Tibial nerve (tissue), 4 donors: ENCODE measurements at places on chromosomes 6 and 20. TPM values are rescaled to one million over a fixed set of nuclear protein-coding genes. Genes with fewer than 3 reads are reported as not detected.

REM1 gene
- 5.9 TPM for total RNA-seq

ANKS1A gene
- total RNA-seq = 48.6 TPM

PGC gene
- total RNA-seq = not detected

LRRN4 gene
- not detected for total RNA-seq

UBE3D gene
- total RNA-seq = 6.3 TPM

ASIP gene
- 1.4 TPM for total RNA-seq

ATXN1 gene
- total RNA-seq = 29.5 TPM

CDH22 gene
- total RNA-seq = 0.20 TPM

FAM217A gene
- not detected for total RNA-seq

GRCh38 chr6:71038711-71039344 is 82.0 kb upstream of the B3GAT2 start:
- no peak overlapping the region for H3K4me3 ChIP-seq
- no peak overlapping the region for H3K27ac ChIP-seq
- no peaks in the 10 kb centered on the region for H3K4me1 ChIP-seq
- DNase-seq = no peak

DNA sequence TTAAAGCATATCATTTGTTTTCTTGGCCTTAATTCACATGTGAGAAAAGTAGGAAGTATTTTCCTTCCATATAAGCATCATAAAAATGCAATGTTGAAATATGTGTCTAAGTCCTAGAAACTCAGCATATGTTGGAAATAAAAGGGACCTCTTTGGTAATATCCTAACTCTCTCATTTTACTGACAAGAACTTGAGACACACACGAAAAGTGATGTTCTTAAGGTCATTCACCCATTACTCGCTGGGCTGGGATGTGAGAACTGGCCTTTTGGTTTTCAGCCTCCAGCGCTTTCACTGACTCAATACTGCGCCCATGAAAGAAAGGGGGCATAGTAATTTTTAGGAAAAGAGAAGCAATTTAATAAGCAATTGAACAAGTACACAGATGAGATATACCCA is 153.5 kb upstream of the SCGN start:
- no peak overlapping the region for H3K27ac ChIP-seq
- DNase-seq = no peak
- H3K36me3 ChIP-seq = no peaks in the 10 kb centered on the region
- no peaks in the 10 kb centered on the region for H3K4me1 ChIP-seq
- H3K27me3 ChIP-seq = no peaks in the 10 kb centered on the region
- H3K4me3 ChIP-seq = no peak overlapping the region

- no peaks in the 10 kb centered on the region for H3K4me1 ChIP-seq
- no peak overlapping the region for H3K4me3 ChIP-seq
- DNase-seq = no peak
- no peak overlapping the region for H3K27ac ChIP-seq
Observed at GRCh38 chr6:55604021-55604420, 25.0 kb upstream of the HMGCLL1 start.

DNA sequence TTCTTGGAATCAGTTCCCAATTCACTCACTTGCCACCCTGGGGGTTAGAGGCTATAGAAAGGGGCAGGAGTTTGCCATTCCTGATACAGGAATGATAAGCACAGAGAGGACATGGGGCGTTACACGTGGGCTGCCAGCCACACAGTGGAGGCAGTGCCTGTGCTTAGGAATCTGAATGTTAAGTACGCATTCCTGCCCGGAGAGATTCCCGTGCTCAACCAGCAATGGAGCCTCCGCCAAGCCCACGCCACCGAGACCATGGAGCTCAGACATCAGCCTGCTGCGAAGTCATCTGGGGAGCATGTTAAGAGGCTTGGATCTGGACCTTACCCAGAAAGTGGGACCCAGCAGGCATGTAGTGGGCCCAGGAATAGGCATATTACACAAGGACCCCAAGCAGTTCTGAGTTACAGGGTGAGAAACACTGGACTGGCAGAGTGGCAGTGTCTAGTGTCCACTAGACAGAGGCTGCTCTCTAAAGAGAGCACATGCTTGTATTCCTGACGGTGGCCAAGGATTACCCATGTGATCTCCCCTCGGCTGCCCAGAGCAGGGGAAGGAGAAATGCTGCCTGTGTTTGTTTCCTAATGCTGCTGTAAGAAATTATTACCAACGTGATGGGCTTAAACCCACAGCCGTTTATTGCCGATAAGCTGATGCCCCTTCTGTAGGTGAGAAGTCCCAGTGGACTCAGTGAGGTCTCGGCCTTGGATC is 138.2 kb downstream of the BMP7 start:
- H3K36me3 ChIP-seq = no peaks in the 10 kb centered on the region
- H3K4me3 ChIP-seq = no peak overlapping the region
- no peaks in the 10 kb centered on the region for H3K27me3 ChIP-seq
- H3K27ac ChIP-seq = no peak overlapping the region
- H3K4me1 ChIP-seq = no peaks in the 10 kb centered on the region

DNA sequence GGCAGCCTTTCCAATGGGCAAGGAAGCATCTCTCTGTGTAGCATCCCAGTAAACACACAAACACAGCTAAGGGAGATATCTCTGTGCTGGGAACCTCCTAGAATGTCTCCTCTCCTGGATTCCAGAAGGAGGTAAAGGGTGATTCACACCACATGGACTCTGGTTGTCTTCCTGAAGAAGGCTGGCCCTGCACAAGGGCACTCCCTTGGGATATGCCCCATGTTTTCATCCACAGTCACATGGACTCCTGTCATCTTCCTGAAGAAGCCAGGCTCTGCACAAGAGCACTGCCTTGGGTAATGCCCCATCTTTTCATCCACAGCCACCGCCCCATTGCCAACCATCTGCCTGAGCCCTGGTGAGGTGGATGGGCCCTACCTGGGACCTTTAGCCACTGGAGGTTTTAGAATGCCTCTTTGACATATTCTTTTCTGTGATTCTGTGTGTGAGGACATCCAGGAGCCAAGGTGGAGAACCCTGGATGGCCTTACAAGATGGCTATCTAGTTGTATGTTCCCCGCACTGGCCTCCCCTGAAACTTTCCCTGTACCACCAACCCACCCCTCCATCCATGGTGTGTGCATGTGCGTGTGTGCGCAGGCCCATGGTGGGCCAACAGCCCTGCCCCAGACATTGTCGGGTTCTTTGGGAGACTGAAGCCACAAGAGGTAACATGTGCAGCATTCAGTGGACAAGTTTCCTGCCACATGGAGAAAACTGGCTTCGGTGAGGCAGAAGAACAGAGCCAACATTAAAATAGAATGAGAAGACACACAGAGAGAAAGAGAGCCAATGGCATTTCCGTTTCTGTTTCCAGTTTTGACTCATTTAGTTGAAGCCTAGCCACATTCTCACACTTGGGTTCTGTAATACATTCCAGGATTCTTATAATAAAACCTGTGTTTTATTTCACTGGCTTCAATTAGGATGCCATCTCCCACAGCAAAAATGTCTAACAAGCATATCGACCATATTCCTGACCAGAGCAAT is 110.2 kb upstream of the CST7 start:
- H3K27me3 ChIP-seq = no peaks in the 10 kb centered on the region
- H3K36me3 ChIP-seq = no peaks in the 10 kb centered on the region
- no peak overlapping the region for H3K27ac ChIP-seq

DNA sequence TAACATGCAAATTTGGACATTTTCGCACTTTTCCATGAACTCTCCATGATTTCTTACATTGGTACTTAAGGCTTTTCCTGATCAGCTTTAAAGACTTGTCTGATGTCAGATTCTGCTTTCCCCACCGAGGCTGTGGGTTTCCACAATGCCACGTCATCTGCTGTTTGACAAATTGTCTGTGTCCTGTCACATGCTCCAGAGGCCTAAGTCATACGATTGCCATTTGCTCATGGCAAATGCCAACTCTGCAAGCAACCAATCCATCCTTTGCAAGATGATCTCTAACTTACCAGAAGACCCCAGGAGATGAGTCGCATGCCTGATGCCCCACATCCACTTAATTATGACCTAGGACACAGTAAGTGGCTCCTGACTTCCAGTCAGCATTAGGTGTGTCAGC is 556.5 kb downstream of the BMP2 start:
- H3K4me1 ChIP-seq = no peaks in the 10 kb centered on the region
- DNase-seq = no peak
- no peaks in the 10 kb centered on the region for H3K36me3 ChIP-seq
- no peaks in the 10 kb centered on the region for H3K27me3 ChIP-seq
- no peak overlapping the region for H3K4me3 ChIP-seq

GRCh38 chr20:51346686-51347485 is 195.6 kb downstream of the NFATC2 start:
- H3K4me3 ChIP-seq = no peak overlapping the region
- H3K27me3 ChIP-seq = no peaks in the 10 kb centered on the region
- peaks cover 20% of the 10 kb centered on the region for H3K4me1 ChIP-seq

GRCh38 chr20:63843778-63844177 is 12.7 kb upstream of the ZBTB46 start:
- H3K4me1 ChIP-seq = peaks cover 16% of the 10 kb centered on the region
- no peak overlapping the region for H3K27ac ChIP-seq
- no peak for DNase-seq
- no peaks in the 10 kb centered on the region for H3K36me3 ChIP-seq
- H3K4me3 ChIP-seq = no peak overlapping the region
- no peaks in the 10 kb centered on the region for H3K27me3 ChIP-seq

DNA sequence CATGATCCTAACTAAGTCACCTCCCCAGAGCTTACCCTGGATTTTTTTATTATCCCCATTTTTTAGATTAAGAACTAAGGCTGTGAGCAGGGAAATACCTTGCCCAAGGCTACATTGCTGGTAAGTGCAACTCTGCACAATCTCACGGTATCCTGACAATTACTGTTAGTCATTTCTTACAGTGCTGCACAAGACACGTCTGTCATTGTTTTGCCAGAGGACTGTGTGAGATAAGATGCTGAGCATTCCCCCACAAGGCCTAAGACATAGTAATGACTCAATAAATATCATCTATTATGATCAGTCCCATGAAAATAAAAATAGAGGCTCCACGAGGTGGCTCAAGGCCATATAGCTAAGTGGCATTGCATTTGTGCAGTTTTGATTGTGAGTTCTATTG is 21.0 kb downstream of the PFDN4 start:
- no peak for DNase-seq
- H3K4me1 ChIP-seq = no peaks in the 10 kb centered on the region
- no peaks in the 10 kb centered on the region for H3K27me3 ChIP-seq
- no peak overlapping the region for H3K4me3 ChIP-seq
- H3K27ac ChIP-seq = no peak overlapping the region

DNA sequence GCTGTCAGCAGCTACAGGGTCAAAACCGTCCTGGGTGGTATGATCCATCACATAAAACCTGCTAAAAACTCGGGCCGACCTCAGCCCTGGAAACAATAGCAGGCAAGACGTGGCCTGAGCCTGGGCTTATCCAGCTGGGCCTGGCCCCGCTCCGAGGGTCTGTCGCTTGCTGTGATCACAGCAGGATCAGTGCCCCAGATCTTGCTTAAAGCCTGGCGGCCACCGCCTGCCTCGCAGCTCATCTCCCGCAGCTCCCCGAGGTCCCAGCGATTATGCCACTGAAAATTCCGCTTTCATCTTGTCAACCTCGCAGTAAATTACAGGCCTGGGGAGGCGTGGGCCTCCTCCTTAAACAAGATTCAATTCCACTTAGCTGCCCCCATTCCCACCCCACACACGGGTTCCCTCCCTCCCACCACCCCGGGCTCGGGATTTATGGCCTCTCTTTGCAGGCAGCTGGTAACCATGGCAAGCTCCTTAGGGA is 40.1 kb downstream of the CDH22 start:
- H3K36me3 ChIP-seq = no peaks in the 10 kb centered on the region
- H3K27me3 ChIP-seq = no peaks in the 10 kb centered on the region
- no peak for DNase-seq
- H3K4me1 ChIP-seq = no peaks in the 10 kb centered on the region
- H3K27ac ChIP-seq = no peak overlapping the region

DNA sequence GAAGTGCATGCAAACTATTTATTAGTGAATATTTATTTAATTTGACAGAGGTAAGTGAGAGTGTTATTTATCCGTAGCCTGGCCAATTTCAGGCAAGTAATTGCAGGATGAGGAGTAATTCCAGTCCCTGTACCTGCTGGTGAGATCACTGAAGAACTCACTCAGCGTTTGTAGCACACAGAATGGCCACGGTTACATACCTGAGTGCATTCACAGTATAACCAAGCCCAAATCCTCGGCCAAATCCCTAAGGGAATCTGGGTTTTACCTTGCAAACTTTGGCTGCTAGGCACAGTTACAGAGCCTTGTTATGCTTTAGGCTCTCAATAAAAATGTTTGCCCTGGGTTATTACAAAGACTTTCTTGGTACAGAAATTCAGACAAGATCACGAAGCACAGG is 93.3 kb downstream of the KCNQ5 start:
- H3K27ac ChIP-seq = no peak overlapping the region
- no peaks in the 10 kb centered on the region for H3K36me3 ChIP-seq
- H3K4me3 ChIP-seq = no peak overlapping the region
- no peak for DNase-seq

DNA sequence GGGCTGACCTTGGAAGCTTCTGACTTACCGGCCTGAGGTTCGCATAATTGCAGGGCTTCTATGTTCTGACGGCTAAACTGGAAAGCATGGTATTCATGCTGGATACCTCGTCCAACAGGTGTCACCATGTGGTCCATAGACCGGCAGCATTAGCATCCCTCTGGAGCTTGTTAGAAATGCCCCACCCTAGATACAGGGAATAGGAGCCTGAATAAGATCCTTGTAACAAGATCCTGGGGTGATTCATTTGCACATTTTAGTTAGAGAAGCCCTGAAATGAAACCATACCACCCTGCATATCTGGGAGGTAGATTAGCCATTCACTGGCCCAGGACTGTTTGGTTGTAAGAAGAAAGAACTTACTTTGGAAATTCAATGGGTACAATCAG is 77.7 kb downstream of the TMEM170B start:
- no peak overlapping the region for H3K4me3 ChIP-seq
- H3K36me3 ChIP-seq = no peaks in the 10 kb centered on the region
- no peak for DNase-seq

- no peaks in the 10 kb centered on the region for H3K4me1 ChIP-seq
- DNase-seq = no peak
- no peak overlapping the region for H3K4me3 ChIP-seq
Observed at GRCh38 chr6:122059918-122060317, 339.5 kb upstream of the HSF2 start.

GRCh38 chr6:150377211-150377781 is 8.5 kb downstream of the IYD start:
- DNase-seq = no peak
- H3K27me3 ChIP-seq = no peaks in the 10 kb centered on the region
- peak overlapping the region; percentile 33 for H3K27ac ChIP-seq
- H3K4me3 ChIP-seq = no peak overlapping the region
- H3K4me1 ChIP-seq = peaks cover 32% of the 10 kb centered on the region
- H3K36me3 ChIP-seq = no peaks in the 10 kb centered on the region

- no peaks in the 10 kb centered on the region for H3K36me3 ChIP-seq
- H3K27ac ChIP-seq = no peak overlapping the region
- no peak overlapping the region for H3K4me3 ChIP-seq
- no peak for DNase-seq
- H3K27me3 ChIP-seq = peaks cover 38% of the 10 kb centered on the region
Observed at GRCh38 chr20:47782076-47782475, 3.2 kb downstream of the SULF2 start.

GRCh38 chr6:31114970-31115849 is 610 bp downstream of the PSORS1C1 start:
- H3K4me3 ChIP-seq = no peak overlapping the region
- no peak for DNase-seq
- no peaks in the 10 kb centered on the region for H3K36me3 ChIP-seq

GRCh38 chr6:14619419-14619781 is 501.8 kb downstream of the CD83 start:
- peaks cover 13% of the 10 kb centered on the region for H3K4me1 ChIP-seq
- no peak overlapping the region for H3K27ac ChIP-seq
- H3K27me3 ChIP-seq = no peaks in the 10 kb centered on the region
- H3K4me3 ChIP-seq = no peak overlapping the region
